Central memory CD8-positive, alpha-beta T cell (primary cell): ENCODE measurements at places on chromosomes 7 and 10.

GRCh38 chr10:128540781-128541761 lies 414.8 kb upstream of the MKI67 start:
- DNase-seq, result no peak

- DNase-seq, result no peak
Observed at GRCh38 chr7:47672977-47673381, 91.1 kb upstream of the TNS3 start.

DNA sequence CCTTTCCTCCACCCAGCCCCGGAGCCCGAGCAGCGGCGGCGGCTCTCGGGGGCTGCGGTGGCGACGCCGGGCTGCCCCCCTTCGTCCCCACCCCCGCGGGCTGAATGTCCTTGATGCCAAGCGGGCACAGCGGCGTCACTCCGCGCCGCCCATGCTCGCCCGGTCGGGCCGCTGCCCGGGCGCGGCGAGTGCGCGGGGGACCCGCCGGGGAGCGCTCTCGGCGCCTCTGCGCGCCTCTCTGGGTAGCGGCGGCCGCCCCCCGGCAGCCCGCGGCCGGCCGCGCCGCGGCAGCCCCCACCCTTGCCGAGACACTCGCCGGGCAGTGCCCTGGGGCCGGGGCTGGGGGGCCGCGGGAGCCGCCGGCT lies 433 bp upstream of the PLXNA4 start:
- no peak for DNase-seq

DNA sequence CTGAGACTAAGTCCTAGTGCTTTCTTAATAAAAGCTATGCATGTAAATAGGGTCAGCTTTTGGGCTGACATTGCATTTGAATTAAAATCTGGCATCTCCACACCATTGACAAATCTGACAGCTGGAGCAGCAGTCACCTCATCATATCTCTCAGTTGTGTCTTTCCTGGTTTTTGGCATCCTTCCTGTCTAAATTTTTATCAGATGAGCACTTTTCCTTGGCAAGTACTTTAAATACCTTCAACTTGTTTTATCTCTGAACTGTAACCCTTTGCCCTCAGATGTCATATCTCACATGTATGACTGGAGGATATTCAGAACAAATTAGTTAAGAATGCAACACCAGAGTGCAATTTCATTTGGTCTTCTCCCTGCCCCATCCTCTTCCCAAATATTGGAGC lies 1066.2 kb downstream of the LRMDA start:
- no peak for DNase-seq

GRCh38 chr7:88759230-88760135 lies at the start of gene ZNF804B:
Gene ZNF804B, plus strand, starts transcription at chr7:88759700. Its CDS starts 277 bp downstream, at chr7:88759977.
- no peak for DNase-seq

GRCh38 chr7:108079276-108079647 lies 50.9 kb downstream of the LAMB4 start:
- DNase-seq, result no peak

DNA sequence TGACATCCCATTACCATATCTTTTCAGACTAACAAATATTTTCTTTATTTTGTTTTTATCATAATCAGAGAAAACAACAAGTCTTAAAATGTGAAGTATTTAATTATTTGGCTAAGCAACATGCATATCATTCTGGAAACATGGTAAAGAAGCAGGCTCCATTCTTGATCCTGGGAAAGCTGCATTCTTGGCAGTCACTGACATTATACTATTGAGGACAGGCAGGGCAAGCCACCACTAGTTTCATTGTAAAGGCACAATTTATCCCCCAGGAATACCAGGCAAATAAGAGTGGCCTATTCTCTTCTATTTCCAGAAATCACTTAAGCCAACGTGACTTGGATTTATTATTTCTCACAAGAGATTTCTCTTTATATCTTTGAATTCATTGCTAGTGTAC lies 153.8 kb upstream of the AKR1E2 start:
- DNase-seq, result no peak

DNA sequence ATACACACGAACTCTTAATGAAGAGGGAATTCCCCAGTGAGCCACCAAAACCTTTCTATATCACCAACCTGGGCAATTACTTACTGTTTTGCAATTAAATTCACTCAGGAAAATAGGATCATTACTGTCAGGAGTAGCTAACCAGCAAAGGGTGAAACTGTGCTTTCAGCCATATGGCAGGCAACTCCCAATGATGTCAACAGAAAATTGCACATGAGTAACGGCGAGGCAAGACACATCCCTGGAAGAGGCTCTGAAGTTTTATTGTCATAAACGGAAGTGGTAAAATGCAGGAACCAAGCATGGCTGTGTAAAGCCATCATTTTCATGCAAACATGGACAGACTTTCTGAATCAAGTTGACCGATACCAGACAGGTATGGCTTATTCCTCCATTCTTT lies 548.9 kb upstream of the AUTS2 start:
- DNase-seq, result no peak

DNA sequence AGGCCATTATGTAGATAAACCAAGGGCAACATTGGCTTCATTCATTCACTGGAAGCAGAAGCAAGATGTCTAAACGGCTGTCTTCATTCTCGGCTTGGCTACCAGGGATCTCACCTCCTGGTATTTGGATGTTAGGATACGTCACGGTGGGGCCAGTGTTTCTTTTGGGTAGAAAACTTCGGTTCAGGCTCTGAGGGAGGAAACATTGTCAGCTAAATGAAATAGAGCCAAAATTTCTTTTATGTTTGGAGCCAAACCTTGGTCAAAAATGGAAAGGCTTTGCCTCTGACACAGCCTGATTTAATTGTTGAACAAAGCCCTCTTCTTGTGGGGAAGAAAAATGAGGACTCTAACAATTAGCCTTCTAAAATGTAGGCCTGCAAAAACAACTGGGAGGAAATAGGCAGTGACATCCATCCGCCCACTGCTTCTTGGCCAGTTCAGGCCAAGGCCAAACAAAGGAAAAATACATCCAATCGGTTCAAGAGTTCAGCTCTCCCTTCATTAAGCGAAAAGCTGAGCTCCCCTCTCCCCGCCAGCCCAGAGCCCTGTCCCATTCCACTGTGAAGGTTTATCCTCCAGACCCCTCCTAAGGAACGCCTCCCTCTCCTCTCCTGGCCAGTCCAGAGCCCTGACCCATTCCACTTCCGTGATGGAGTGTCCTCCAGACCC lies 44.4 kb downstream of the PFKFB3 start:
- DNase-seq, result no peak

- peak; percentile 31 for DNase-seq
Observed at GRCh38 chr7:38222481-38223096, 44.5 kb downstream of the STARD3NL start.

DNA sequence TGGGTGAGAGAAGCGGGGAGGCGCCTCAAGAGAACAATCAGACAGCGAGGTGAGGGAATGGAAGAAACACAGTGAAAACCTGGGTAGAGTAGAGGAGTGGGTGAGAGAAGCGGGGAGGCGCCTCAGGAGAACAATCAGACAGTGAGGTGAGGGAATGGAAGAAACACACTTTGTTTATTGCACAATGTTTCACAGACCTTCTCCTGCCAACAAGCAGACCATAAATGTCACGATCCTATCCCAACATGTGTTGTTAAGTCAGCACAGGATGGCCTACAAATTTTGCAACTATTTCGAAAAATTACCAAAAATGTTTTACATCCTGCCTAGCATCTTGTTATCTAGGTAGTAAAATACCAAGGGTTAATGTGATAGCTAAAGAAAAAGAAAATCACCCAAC lies 115.3 kb downstream of the JAZF1 start:
- DNase-seq, result no peak

DNA sequence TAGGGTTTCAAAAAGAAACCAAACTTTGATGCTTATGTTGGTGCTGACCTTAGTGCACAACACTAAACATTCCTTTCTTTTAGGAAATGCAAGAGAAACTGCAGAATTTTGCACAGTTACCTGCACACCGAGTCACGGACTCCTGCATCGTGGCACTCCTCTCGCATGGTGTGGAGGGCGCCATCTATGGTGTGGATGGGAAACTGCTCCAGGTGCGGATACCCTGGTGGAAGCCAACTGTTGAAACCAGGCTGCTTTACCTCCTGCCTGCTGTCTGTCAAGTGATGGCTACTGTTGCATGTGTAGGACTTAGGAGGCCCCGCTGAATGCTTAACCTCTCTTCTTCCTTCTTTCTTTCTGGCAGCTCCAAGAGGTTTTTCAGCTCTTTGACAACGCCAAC lies 11.7 kb downstream of the CASP2 start:
- DNase-seq, result peak; percentile 45

DNA sequence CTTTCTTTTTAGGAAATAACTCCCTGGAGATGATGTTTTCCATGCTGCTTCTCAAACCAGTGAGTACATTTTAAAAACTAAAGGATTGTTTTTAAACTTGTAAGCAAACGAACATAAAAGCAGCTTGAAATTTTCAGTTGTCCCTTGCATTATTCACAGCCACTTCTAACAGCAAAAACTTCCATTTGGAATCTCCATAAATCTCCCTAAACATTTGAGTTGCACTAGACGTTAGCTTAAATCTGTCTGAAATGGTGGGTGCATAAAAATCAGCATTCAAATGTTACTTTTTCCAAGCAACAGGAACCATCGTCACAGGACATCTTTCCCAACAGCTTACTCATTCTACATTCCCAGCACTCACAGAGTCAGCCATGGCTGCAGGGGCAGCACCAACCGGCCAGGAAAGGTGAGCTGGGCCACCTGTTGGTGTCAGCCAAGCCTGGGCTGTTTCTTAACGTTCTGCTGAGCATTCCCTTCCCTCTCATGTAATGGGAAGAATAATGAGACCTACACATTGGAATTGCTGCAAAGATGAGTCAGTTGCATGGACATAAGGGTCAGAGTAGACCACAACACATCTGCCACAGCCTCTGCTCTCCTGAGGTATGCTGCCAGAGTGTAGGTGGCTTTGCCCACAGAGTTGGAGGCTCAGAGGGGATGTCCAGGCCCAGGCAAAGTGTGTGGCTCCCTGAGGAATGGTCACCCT lies 163.2 kb downstream of the TNS3 start:
- DNase-seq, result no peak

- DNase-seq, result no peak
Observed at GRCh38 chr7:44112231-44112996, 8.3 kb downstream of the AEBP1 start.

- no peak for DNase-seq
Observed at GRCh38 chr7:86965727-86966120, 93.7 kb downstream of the ELAPOR2 start.

DNA sequence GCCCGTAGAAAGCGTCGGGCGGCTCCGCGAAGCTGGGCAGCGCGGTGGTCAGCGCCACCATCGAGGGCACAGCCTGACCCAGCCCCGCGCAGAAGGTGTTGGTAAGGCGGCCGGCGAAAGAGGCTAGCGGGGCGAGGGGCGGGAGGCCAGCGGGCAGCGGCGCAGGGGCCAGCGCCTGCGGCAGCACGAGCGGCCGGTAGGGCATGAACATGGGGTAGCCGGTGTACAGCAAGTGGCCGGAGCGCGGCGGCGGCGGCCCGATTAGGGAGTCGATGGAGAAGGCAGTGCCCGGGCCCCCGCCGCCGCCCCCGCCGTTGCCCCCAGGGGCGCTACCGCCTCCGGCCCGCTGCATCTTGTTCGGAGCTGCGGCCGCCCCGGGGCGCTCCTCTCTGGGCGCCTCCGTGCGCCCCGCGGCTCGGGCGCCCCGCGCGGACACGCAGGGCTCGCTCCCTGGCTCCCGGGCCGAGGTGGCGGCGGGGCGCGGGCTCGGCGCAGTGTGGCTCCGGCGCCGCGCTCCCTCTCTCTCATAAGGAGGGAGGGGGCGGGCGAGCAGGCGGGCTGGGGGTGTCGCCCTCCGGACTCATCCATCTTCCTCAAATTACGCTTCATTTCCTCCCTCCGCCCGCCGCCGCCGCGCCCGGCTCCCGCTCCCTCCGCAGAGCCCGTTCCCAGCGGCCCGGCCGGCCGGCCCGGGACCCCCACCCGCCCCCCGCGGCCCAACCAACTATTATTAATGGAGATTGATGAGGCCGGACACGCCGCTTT lies at the start of gene GBX1:
GBX1 (minus strand) TSS at position 498 of the 765 bp plus-strand sequence; CDS start at position 352, 146 bp downstream.
- no peak for DNase-seq

DNA sequence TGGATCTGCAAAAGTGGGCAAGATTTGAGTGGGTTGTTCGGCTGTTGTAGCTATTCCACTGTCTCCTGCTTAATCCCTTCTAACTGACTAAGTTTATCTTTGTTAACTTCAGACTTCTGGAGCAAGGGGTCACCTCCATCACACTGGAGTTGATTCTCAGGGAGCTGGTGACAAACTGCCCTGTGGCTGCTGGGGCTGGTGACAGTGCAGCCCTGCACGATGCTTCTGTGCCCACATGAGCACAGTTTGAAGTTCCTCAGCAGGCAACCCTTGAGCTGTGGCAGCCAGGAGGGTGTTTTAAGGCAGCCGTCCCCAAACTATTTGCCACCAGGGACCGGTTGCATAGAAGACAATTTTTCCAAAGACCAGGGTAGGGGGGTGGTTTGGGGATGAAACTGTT lies 40.5 kb downstream of the ADRB1 start:
- no peak for DNase-seq

DNA sequence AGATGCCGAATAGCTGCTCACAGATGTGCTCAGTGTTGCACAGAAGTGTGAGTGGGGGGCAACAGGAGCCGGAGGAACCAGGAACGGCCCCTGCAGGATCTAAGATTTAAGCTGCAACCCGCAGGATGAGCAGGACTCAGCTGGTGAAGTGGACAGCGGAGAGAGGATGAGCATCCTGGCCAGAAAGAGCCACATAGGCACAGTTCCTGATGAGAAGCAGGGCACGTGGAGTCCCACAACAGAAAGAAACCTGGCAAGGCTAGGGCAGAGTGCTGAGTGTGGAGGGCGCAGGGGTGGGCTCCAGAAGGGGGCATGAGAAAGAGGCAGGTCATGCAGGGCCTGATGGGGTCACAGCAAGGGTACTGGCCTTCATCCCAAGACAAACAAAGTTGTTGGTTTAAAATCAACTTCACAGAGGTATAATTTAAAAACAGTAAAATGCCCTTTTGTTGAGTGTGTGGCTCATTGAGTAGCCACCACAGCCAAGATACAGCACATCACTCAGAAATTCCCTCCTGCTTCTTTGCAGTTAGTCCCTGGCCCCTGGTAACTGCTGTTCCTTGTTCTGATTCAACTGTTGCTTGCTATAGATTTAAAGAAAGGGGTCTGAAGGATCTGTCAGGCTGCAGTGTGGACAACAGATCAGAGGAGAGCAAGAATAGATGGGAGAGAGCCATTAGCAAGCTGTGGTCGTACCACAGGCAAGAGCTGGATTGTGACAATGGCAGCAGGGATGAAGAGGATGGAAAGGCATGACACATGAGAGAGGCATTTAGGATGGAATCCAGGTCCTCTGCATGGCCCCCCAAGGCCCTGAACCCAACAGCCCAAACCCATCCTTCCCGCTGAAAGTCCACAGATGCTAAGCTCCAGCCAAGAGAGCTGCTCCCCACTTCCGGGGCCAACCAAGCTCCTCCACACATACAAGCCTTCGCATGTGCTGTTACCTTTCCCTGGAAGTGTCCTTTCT lies 53.1 kb upstream of the OSBPL3 start:
- no peak for DNase-seq

- DNase-seq, result no peak
Observed at GRCh38 chr7:18425838-18426445, 69.6 kb upstream of the HDAC9 start.
